ENCODE measurements at places on chromosomes 6 and 20. TPM values are rescaled to one million over a fixed set of nuclear protein-coding genes. Genes with fewer than 3 reads are reported as not detected.
A peak's percentile ranks its signal among the peaks of the same experiment; 100 is the strongest.

- no peak for DNase-seq
Measured at GRCh38 chr6:7155871-7156579, 48.3 kb downstream of the RREB1 start.

- DNase-seq, result no peak
Measured at GRCh38 chr6:3217286-3217685, 10.2 kb downstream of the TUBB2B start.

DNA sequence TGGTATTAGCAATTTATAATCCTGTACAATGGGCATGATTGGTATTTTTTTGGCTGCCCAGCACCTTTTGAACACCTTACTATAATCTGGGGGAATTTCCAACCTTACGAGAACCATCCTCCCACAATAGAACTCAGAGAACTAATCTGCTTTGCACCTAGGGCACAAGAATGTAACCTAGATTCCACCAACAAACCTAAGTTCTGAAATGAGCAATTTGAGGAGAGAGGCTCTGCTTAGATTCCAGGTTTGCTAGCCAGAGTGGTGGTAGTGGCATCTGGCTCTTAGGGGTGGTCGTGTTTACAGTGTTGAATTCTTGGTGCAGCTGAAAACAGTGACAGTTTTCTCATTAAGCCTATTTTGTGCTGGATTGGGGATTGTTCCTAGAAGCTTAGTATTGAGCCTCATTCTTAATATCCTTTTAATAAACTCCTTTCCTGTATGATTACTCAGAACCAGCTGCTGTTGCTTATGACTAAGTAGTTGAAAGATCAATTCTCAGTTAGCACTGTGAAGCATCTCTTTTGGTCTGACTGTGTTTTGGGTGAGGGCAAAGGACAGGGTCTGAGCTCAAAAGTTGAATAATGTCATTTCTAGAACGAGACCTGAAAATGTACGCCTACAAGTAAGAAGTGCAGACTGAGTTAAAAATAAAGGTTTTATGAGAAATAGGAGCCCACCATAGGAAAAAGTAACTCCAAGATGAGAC, 385.6 kb downstream of the CDKAL1 start:
- DNase-seq, result no peak

DNA sequence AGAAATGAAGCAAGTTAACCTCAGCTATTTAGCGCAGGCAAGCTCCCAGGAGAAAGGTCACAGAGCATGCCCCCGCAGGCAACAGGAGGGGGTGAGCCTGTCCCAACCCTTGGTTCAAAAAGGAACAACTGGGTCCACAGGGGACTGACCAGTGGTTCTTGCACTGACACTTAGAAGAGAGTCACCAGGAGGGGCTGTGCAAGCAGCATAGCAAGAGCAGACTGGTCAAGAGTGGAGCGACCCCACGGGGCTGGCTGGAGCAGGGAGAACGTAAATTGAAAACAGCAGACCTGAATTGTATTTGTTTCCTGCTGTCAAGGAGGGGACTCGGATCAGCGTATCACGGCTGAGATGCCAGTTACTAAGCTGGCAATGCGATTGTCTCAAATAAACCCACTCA, 32.8 kb downstream of the GABRR1 start:
- DNase-seq, result peak; percentile 9

DNA sequence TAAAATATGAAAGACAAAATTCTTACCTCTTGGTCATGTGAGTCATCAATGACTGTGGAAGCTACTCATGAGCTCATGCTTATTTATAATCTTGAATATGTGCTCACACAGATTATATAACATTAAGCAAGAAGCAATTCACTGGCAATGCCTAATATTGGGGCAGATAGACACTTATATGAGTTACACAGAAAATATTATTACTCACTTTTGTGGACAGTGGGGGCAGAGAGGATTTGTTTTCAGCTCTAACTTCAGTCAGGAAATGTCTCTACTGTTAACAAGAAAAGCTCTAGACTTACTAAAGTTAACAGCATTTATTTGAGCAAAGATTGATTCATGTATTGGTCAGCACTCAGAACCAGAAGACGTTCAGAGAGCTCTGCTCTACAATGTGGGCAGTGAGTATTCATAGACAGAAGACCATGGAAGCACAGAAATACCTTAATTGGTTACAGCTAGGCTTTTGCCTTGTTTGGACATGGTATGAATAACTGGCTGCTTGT, 85.8 kb upstream of the AHI1 start:
- DNase-seq, result no peak

DNA sequence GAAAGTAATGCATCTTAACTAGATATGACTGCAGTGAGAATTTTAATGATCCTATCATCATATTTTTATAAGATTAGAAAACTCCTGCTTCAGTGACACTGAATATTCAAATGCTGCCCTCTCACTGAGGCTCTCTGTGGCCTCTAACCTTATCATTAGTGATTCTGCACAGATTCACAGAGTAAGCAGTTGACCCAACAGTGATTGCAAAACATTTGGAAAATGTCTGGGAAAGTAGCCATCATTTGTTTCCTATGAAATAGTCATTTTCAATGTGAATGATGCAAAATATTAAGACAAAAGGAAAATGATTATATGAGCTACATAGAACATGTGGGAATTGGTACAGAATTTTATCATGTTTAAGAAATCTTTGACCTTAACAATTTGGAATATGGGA, 210.3 kb downstream of the TBX18 start:
- DNase-seq, result no peak

DNA sequence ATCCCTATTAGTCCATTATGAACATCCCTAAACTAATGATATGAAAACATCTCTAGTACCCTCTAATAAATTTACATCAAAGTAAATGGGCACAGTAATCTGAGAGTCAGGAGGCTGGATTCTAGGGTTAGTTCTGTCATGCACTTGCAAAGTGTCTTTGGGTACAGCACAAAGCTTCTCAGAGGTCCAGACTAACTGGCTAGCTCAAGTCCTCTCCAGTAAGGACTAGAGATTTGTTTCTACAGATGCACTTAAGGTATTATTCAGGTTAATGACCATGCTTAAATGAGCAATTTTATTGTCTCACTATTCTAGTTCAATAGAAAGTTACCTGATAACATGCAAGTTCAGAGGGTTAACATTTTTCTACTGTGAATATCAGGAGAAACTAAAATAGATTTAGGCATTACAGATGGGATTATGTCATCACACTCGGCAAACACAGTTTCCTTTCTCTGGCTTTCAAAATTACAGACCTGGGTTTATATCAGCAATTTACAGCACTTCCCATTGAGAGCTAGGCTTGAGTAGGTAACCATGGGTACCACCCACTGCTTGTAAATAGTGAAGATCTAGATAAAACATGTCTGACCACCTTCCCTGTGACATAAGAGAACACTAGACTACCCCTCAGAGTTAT, 402.9 kb upstream of the RUNX2 start:
- DNase-seq, result no peak

- peak; percentile 68 for DNase-seq
Measured at GRCh38 chr6:151431337-151431736, 20.6 kb downstream of the RMND1 start.

DNA sequence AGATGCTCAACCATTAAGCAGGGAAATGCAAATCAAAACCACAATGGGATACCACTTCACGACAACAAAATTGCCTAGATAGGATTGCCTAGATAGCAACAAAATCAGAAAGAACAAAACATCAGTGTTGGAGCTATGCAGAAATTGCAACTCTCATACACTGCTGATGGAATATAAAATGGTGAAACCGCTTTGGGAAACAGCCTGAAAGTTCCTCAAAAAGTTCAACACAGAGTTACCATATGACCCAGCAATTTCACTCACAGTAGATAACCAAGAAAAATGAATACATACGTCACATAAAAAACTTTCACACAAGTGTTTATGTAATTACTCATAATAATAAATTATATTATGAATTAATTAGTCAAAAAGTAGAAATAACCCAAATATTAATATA, 78.3 kb downstream of the MAFB start:
- DNase-seq, result no peak

DNA sequence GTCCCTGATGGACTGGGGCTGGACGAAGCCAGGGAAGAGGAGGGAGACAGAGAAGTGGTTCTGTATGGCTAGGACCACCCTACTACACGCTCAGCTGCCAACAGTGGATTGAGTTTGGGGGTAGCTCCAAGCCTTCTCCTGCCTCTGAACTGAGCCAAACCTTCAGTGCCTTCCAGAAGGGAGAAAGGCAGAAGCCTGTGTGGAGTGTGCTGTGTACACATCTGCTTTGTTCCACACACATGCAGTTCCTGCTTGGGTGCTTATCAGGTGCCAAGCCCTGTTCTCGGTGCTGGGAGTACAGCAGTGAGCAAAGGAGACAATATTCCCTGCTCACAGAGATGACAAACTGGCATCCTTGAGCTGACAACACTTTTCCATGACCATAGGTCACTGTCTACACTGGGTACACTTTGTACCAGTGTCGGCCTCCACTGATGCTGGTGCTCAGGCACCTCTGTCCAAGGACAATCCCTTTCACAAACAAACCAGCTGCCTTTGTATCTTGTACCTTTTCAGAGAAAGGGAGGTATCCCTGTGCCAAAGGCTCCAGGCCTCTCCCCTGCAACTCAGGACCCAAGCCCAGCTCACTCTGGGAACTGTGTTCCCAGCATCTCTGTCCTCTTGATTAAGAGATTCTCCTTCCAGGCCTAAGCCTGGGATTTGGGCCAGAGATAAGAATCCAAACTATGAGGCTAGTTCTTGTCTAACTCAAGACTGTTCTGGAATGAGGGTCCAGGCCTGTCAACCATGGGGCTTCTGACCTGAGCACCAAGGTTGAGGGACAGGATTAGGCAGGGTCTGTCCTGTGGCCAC, 11.3 kb upstream of the RBCK1 start:
- DNase-seq, result no peak

- DNase-seq, result no peak
Measured at GRCh38 chr20:16864963-16865362, 116.8 kb downstream of the OTOR start.

DNA sequence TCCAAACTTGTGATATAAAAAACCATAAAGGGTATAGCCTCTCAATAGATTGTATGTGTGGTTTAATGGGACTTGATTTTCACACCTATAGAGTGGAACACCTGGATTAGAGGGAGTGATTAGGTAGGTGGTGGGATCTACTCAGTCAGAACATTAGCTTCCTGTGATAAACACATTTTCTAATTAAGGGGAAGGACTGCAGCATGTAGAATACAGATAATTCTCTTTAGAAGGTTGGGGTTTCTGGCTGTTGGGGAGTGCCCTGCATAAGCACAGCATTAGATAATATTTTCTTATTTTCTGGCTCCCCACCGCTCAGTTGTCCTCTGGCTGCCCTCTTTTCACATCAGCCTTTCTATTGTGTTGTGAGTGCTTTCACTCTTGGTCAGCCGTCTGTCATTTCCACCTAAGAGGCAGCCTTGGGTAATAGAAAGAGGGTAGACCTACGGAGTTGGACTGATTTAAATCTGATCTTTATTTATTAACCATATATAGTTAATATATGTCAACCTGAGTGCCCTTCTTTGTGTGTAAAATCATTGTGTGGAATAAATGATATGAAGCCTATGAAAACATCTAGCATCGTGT, 8.0 kb downstream of the CSE1L start:
- DNase-seq, result no peak

DNA sequence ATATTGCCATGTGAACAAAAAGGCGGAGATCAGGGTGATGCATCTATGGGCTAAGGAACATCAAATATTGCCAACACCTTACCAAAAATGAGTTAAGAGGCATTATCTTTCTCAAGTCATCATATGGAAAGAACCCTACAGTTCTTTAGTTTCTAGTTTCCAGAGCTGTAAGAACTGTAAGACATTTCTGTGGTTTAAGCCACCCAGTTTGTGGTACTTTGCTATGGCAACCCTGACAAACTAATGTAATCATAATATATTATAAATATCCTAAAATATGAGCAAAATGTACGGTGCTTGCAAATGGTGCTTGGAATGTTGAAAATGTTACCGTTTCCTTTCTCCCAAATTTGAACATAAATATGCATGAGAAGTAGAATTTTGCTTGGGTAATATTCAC, 349.6 kb downstream of the PHF3 start:
- no peak for DNase-seq

- no peak for DNase-seq
Measured at GRCh38 chr6:119446609-119447008, 97.0 kb upstream of the MAN1A1 start.

DNA sequence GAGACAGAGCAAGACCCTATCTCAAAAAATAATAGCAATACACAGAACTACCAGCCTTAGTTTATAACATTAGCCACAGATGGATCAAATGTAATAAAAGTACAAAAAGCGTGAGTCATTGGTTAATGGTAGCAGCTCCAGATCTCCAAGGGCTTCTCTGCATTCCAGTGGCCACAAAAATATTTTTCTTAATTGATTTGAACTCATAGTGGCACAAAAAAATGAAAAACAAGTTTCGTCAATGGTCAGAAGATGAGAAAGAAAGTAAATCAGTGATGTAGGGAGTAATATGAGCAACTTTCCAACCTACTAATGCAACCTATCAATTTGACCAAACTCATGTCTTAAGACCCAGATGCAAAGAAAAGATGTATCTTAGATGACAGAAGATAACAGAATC, 79.6 kb downstream of the CEP57L1 start:
- DNase-seq, result no peak

- DNase-seq, result no peak
Measured at GRCh38 chr20:59821788-59822187, 111.6 kb downstream of the SYCP2 start.

DNA sequence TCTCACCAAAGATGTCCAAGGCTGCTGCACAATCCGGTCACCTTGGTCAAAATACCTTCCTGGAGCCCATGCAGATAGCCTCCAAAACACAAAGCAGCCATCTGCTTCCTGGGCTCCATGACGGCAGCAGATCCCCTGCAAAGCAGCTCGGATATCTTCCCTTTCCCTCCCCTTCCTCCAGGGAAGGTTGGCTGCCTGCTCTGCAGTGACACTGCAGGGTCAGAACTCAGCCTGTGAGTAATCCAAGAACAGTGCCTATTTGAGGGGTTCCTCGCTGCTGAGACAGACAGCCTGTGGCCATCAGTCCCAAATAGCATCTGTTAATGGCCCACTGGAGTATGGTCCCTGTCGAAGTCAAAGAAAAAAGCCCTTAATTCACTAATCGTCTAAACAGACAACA, 270.8 kb downstream of the PREX1 start:
- DNase-seq, result peak; percentile 50

DNA sequence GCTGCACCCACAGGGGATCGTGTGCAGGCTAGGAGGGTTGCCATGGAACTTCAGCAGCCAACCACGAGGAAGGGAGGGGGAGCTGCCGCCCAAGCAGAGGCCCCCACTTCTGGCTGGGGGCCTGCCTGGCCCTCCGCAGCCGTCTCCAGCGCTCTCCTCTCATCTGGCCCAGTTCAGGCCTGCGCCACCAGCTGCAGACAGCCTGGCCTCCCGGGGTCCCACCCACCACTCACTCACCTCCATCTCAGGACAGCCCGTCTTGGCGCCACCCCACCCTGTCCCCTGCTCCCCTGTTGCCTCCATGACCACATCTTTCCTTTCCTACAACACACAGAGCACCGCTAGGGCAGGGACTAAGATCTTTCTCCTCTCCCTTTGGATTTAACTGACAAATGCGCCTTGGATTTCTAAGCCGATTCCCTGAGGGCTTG, 98.7 kb downstream of the ANKRD60 start:
- DNase-seq, result no peak

Gene SLC4A11
- total RNA-seq, result 0.95 TPM

Gene EPM2A
- total RNA-seq, result 7.1 TPM

Gene DEF6
- 0.19 TPM for total RNA-seq

Gene RSPO4
- total RNA-seq, result 1.0 TPM

Gene SLC26A8
- total RNA-seq, result 0.25 TPM

Gene NOX3
- not detected for total RNA-seq

Data from neural progenitor cell (in vitro differentiated cells).